Parietal lobe (tissue), 2 donors: ENCODE measurements at places on chromosomes 2 and 18. TPM values are rescaled to one million over a fixed set of nuclear protein-coding genes. Genes with fewer than 3 reads are reported as not detected.

The SPATA3 gene
- total RNA-seq = not detected

The IL36RN gene
- total RNA-seq = not detected

The FAM237A gene
- not detected for total RNA-seq

The UGT1A5 gene
- total RNA-seq = not detected

The ITGB6 gene
- not detected for total RNA-seq

The TCF23 gene
- not detected for total RNA-seq

The RTKN gene
- 5.0 TPM for total RNA-seq

The ESPNL gene
- total RNA-seq = not detected

The SFT2D3 gene
- 8.8 TPM for total RNA-seq
